ENCODE measurements at places on chromosomes 2 and 18.

- no peak for DNase-seq
Observed at GRCh38 chr2:65471409-65471808, 39.0 kb upstream of the SPRED2 start.

- no peak for DNase-seq
Observed at GRCh38 chr2:215658635-215659305, 222.9 kb upstream of the FN1 start.

GRCh38 chr2:222731201-222731621, 59.8 kb downstream of the MOGAT1 start:
- peak; percentile 22 for DNase-seq

DNA sequence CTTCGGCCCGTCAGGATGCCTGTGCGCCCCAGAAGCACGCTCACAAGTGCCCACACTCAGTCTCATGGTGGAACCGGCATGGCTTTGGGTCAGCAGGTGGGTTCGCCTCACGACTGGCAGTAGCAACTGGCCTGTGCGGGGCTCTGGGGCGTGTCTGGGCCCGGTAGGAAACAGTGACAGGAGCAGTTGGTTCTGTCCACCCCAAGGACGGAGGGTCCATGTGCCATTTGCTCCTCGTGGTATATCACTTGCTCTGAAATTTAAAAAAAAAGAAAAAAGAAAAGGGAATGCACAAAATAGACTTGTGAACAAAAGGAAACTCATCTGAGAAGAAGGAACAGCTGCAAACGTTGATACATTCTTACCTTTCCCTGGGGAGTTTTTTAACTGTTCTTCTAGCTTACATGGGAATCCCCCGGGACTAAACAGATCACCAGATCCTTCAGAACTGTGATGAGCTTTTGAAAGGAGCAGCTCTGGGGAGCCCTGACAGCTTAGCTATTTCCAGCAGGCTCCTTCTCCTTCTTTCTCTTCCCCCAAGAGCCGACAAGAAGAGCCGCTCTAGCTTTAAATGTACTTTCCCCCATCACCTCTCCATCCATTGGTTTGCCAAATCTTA, 42.8 kb downstream of the TRAPPC12 start:
- DNase-seq, result no peak

DNA sequence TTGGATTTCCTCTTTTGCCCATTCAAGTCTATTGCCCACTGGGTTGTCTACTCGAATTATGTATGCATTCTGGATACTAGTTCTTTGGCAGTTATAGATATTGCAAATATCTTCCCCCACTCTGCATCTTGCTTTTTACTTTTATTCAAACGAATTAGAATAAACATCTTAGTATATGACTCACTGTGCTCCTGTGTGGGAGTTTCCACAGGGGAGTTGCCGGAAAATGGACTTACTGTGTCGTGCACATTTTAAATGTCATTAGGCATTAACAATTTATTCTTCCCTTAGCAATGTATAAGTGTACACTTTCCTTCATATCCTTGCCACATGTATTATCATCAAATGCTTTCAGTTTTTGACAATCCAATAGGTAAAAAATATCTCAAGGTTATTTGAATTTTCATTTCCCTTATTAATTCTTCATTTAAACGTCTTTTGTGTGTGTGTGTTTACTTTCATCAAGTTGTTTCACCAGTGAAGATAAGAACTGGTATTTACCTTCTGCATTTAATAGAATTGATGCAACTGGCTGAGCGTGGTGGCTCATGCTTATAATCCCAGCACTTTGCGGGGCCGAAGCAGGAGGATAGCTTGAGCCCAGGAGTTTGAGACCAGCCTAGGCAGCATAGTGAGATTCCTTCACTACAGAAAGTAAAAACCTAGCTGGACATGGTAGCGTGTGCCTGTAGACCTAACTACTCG, 4.6 kb upstream of the UGT1A5 start:
- DNase-seq, result peak; percentile 69

DNA sequence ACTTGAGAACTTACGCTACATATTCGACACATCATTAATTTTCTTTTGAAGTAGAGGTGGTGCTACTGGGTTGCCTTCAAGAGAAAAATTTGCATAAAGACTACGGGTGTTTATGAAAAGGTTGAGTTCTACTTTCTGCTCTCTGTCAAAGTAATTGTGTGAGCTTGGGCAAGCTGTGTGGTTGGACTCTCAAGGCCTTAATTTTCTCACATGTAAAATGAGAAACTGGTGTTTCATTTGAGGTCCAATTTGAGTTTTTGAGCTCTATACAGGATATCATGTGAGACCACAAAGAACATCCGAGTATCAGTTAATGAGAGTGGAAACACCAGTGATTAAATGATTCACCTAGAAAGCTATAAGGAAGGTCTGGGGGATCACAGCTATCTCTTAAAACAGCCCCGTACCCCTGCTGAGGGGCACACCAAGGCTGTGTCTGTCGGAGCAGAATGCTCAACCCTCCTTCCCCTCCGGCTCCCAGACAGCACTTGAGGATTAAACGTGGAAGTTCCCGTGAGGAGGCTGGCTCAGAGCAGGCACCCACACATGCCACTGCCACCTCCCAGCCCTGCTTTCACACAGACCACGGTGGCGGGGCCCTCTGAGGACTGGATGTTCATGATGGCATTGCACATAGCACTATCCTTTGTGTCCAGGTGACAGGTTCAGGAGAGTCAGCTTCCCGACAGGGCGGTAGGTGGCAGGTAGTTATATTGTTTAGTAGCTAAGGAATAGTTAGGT, 191.8 kb downstream of the RNF144A start:
- no peak for DNase-seq

DNA sequence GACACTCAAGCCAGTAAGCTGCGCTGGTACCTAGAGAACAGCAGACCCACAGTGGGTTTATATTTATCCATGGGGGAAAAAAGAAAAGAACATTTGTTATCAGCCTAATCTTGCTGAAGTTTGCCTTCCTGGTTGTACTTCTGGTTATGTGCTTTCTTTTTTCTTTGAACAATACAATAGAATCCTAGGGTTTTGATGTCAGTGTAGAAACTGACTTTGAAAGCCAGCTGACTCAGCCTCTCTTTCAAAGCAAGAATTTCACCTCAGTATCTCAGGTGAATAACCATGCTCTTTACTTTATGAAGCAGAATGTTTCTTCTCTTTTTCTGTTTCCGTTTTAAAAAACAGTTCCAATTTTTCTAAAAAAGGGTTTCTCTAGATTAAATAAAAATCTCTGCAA, 78.4 kb downstream of the CD8B2 start:
- DNase-seq, result no peak

GRCh38 chr2:183927406-183928325, 670.7 kb upstream of the ZNF804A start:
- peak; percentile 21 for DNase-seq

GRCh38 chr2:157592374-157592773, 36.3 kb downstream of the ACVR1C start:
- no peak for DNase-seq

GRCh38 chr2:99977966-99978365, 164.4 kb downstream of the AFF3 start:
- no peak for DNase-seq

- DNase-seq, result no peak
Observed at GRCh38 chr2:55138014-55138881, 88.0 kb upstream of the RTN4 start.

DNA sequence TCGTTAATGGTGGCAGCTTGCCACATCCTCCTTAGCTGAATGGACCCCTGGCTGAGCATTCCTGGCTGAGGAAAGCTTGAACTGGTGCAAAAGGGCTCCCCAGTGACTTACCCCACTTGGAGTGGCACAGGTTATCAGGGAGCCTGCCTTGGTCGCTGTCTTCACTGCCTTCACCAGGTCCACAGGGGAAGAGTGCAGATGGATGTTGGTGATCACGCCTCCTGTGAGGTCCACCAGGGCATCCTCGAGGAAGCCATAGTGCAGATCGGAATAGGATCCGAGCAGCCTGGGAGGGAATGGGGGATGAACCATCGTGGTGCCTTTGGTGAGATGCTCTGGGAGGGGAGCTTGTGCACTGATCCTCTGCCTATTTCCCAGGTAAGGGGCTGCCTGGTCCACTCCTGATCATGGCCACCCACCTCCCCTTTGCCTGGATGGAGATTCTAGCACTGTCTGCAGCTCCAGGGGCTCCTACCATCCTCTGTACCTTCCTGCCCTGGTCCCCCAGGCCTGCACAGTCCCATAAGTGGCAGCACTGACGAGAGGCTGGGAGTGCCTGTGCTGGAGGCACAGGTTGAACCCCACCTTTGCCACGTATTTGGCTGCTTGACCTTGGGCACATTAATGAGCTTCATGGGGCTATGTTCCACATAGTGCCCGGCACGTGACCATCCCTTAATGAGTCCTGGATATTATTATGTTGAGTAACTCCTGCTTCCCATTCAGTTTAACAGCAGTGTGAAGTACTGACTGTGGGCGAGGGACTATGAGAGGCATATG, 43.0 kb downstream of the CAPN13 start:
- DNase-seq, result no peak

DNA sequence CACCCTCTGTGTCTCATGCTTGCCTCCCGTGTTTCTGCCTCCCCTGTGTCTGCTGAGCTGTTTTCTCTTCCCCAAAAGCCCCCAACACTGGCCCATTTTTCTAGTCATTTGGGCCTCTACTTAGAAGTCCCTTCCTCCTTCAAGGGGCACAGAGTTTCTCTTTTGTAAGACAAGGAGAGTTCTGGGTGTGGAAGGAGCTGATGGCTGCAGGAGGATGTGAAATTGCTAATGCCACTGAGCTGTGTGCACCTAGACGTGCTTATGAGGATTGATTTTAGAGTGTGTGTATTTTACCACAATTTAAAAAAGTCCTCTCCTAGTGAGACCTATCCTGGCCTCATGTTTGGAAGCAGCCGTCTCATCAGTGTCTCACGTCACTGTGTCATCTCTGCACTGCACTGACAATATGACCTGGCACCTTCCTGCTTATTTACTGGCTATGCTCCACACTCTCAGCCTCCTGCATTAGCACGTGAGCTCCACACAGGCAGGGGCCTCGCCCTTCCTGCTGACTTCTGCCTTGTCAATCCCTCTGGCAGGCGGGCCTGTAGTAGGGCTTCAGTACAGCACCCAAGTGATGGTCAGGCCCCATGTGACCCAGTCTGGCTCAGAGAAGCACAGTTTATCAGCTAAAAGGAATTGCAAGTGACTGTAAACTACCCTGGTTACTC, 8.0 kb upstream of the MBP start:
- no peak for DNase-seq

GRCh38 chr18:77129150-77129551, 3.4 kb downstream of the MBP start:
- peak; percentile 25 for DNase-seq

- no peak for DNase-seq
Observed at GRCh38 chr2:136828162-136828561, 62.8 kb downstream of the THSD7B start.

DNA sequence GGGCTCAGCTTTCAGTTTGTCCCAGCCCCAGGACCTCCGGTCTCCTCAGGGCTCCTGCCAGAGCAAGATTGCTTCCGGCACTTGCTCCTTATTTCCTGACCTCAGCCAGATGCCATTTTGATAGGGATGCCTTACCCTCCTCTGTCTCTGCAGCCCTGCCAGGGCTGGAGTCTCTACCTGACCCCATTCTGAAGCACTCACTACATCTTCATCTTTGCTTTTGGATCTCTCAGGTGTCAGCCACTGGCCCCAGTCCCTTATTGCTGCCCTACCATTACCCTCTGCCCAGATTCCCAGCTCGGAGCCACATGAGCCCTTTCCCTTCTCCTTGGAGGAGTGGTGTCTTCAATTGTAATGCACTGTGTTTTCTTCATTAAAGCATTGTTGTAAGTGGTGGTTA, 17.1 kb downstream of the OSBPL6 start:
- DNase-seq, result no peak

DNA sequence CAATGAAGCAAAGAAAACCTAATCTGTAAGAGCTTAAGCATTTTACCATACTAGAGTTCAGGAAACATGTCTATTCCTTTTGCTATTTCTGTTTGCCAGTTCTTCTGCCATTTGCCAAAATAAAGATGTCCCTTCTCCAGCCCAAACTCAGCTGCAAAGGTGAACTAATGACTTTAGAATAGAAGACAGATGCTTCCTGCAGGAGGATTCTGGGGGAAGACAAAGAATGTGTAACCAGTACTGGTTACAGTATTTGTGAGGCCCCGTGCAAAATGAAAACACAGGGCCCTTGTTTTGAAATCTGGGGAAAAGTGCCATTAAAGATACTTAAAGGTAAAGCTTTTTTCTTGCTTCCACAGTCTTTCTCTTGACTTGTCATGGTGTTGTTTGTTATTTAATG, 34.3 kb upstream of the MTX2 start:
- no peak for DNase-seq

DNA sequence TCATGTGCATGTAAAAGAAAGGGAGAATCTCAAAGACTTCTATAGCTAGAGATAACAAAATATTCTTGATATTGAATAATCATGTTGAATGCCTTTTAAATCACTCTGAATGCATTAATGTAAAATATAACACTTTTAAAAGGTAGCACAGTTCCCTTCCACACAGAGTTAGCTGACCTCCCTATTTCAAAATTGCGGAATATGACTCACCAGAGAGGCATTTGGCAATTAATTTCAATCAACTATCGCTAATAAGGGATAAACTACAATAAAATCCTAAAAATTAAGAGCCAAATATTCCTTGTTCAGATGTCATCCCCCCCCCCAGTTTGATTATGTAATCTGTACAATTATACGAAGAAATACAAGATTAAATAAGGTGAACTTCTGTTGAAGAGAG, 29.3 kb downstream of the ZC3H15 start:
- no peak for DNase-seq

- no peak for DNase-seq
Observed at GRCh38 chr2:233531955-233532354, 34.6 kb downstream of the USP40 start.

GRCh38 chr2:115036818-115037217, 594.4 kb downstream of the DPP10 start:
- no peak for DNase-seq

DNA sequence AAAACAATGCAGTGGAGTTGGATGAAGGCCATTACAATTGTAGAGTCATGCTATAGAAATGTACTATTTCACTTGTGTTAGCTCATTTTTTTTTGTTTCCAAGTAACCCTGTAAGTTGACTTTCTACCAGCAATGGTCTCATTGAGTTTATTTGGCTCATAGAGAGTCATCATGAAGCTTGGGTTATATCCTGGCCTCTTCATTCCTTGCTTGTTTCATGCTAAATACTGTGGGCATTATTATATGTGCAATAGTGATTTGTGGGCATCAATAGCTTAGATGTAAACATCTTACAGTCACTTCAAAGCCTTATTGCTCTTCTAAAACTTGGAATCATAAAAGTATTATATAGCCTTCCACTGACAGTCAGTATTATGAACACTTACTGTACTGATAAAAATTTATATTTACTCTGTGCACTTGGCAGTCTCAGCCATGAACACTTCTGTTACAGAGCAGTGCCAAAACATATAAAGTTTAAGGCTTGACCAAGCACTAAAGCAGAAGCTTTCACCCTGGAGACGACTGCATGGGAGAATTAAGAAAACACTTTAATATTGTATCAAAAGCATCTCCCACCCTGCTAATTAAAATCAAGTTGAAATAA, 751.2 kb downstream of the SATB2 start:
- peak; percentile 27 for DNase-seq

GRCh38 chr2:74951211-74951754, 7.2 kb upstream of the POLE4 start:
- DNase-seq, result no peak
